Lower leg skin (tissue), 4 donors: ENCODE measurements at places on chromosomes 2 and 18. TPM values are rescaled to one million over a fixed set of nuclear protein-coding genes. Genes with fewer than 3 reads are reported as not detected.
A peak's percentile ranks its signal among the peaks of the same experiment; 100 is the strongest.

DNA sequence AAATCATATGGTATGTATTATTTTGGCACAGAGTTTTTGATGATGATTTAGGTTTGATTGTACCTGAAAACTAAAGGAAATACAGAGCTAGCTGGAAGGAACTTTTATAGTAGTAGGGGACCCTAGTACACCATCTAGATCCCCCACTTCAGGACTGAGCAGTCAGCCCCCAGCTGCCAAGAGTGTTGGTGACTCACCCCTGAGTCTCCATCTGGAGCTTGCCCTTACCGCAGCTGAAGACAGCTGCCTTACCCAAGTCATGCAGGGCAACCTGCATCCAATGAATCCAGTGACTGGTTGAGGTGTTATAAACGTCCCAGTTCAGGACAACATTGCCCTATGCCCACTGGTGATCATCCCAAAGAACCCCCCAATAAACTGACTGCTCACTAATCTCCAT, 15.3 kb downstream of the PMS1 start:
- no peak for DNase-seq

- no peak for DNase-seq
Observed at GRCh38 chr18:35581898-35582641, 530 bp downstream of the GALNT1 start.

DNA sequence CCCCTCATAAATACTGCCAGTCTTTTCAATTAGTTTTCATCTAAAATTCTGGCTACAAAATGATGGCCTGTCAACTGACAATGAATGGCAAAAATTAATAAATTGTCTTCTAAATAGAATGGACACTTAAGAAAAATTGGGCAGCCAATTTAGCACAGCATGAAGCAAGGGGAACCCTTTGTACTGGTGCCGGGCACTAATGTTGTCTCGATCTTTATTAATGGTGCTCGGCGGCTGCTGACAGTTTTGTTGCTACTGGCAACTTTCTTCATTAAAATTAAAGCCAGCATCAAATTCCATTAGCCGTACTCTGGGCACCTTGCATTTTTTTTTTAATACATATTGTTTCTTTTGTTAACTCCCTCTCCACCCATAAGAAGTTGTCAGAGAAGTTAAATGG, 309.3 kb downstream of the GBX2 start:
- no peak for DNase-seq

DNA sequence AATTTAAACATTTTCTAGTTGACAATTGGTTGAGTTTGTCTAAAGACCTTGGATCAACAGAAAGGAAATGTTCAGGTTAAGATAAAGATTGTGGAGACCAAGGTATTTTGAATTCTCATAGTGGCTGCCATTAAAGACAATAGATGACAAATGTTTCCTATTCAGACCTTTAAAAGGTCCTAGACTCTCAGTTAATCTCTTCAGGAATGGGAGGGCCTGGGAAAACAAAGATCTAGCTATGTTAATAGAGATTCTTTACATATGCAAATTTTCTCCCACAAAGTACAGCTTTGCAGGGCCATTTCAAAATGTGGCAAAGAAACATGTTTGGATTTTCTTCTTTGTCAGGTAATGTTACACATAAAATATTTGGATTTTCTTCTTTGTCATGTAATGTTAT, 403.9 kb downstream of the SPAG16 start:
- DNase-seq = no peak

GRCh38 chr2:240881913-240882312, 13.3 kb downstream of the AGXT start:
- DNase-seq = no peak

The ACMSD gene
- not detected for total RNA-seq

DNA sequence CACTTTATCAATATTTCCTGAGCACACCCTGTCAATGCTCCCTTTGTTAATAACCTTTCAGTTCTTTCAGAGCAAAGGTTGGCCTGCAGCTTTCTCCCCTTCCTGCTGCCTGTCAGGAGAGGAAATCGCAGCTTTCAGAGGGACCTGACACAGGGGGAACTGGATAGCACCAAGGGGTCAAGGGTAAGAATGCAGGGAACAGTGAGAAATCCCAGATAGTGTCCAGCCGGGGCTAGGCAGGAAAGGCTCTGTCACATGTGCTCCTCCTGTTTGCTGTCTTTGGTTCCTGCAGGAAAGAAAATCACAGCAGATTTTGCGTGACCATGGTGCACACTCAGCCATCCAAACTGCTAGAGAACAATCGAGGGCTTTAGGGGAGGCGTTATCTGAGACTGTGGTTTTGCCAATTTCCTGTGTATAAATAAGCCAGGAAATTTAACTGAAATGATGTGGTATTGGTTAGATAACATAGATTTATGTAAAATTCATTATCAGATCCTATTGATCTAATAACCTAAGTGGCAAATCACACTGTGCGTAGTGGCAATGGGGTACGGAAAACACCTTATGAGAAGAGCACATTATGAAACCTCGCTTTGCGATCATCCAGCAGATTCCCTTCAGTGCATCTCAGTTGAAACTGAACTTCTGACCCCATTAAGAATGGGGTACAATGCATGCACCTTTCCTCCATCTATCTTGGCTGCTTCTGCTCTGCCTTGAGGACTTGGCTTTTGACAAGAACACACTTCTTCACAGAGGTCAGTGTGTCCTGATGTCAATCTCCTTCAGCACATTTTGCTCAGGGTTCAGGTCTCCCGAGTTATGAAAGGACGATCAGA, 178.0 kb downstream of the ICOS start:
- no peak for DNase-seq

DNA sequence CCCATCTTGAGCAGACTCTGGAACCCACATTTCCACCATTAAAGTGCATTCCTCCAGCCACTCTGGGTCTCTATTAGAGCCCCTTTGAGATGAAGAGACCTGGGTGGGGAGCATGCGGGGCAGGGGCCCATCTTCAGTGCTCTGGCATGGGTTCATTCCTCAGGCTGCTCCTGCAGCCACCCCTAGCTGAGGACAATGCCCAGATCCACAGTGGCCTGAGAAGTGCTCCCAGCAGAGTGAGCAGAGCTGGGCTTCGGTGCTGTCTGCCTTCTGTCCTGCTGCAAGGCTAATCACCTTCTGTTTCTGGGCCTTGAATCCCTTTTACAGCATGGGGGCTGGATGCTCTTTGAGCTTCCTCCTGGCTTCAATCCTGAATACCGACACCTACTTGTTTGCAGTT, 169.8 kb downstream of the TRIM43 start:
- no peak for DNase-seq

- DNase-seq = no peak
Observed at GRCh38 chr2:203685081-203685621, 21.3 kb upstream of the CD28 start.

The L3MBTL4 gene
- 11.3 TPM for total RNA-seq

DNA sequence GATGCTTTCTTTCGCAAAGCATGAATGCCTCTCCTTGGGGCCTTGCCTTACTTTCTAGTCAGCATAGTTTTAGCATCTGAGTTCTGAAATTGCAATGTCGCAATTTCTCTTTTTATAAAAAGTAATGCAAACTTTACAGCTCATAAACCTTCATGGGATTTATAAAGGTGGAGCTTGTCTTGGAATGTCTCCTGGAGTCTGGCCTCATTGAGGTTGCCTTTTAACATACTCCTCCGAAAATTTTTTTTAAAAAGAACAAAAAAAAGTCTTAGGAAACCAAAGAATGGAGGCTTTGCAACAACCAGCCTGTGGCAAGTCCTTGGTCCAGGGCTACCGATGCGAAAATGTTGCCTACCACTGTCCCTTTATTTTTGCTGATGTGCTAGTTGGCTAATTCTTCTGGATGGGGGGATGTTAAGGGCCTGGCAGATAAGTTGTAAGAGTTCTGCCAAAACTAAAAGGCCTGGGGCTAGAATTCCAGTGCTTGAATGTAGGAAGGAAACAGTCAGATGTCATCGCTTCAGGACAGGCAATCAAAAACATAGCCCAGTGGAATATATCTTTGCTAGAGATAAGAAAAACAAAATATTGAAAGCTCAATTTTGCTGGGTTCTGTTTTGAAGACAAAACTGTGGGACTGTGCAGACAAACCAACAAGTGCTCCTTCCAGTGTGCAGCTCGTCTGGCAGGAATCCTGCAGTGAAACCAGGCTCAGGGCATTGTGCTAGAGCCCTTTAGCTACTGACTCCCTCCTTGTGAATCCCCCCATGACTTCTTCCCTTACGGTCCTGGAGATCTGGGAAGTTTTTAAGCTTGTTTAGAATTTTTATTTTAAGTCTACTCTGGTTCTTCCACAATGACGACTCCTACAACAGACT, 213.0 kb downstream of the PIEZO2 start:
- DNase-seq = no peak

DNA sequence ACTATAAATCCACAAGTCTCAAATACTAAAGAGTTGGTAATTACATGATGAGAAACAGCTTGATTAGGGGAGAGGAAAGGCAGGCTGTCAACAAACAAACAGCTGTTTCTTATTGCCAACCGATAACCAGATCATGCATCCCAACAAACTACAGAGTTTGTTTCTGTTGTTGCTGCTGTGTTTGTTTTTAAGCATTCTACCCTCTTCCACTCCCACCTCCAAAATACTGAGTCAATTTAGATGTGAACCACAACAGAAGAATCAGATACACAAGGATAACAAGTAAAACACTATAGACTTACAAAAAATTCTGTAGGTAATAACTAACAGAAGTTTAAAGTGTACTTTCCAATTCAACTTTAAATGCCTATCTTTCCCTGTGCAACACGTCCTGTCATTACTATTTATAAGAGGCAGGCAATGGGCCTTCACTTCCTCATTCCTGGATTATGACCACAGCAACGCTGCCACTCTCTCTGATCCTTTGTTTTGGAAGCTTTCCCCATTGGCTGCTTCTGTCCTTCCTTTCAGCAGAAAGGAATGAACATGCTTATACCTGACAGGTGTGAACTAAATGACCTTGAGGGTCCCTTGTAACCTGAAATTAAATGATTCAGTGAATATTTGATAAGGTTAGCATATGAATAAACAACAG, 152.0 kb downstream of the SRBD1 start:
- DNase-seq = peak; percentile 26

The TDRD15 gene
- not detected for total RNA-seq

DNA sequence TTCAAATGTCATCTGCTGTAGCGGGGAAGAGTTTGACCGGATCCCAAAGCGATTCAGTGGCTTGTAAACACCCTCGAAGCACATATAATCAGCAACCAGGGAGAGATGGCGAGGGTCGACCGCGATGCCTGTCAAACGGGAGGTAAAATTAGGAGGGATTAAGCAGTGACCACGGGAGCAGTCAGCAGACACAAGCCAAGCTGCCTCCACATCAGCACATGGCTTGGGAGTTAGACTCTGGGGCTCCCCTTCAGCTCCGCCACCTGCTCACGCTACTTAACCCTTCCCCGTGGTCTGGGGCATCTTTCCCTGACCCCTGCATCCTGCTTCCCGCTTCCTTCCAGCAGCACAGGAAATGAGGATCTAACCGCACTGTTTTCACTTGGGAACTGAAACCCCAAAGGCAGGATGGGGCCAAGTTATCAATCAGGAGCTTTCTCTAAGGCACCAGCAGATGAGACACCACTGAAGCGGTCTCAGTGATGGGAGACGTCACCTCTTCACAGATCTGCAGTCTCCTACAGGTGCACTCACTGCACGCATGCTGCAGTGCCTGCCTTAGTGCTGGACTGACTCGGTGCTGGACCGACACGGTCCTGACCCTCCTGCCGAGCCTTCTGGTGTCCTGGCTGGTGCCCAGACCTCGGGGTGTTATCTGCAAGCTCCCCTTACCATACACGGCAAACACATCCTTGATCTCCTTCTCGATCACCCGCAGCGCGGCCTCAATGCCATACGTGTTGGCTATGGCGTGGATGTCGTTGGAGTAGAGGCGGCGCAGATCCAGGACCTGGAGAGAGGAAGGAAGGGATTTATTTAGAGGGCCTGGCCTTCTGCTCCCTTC, 77.5 kb downstream of the POLR1A start:
- no peak for DNase-seq

GRCh38 chr2:5818961-5819600, 126.9 kb downstream of the SOX11 start:
- DNase-seq = no peak

The GALNT5 gene
- total RNA-seq = 0.51 TPM

The AQP4 gene
- 0.59 TPM for total RNA-seq

The AOX1 gene
- 67.5 TPM for total RNA-seq

The ADNP2 gene
- total RNA-seq = 20.7 TPM

GRCh38 chr2:202510911-202511310, 123.9 kb upstream of the FAM117B start:
- DNase-seq = no peak

- DNase-seq = no peak
Observed at GRCh38 chr2:114542695-114543094, 100.3 kb downstream of the DPP10 start.

DNA sequence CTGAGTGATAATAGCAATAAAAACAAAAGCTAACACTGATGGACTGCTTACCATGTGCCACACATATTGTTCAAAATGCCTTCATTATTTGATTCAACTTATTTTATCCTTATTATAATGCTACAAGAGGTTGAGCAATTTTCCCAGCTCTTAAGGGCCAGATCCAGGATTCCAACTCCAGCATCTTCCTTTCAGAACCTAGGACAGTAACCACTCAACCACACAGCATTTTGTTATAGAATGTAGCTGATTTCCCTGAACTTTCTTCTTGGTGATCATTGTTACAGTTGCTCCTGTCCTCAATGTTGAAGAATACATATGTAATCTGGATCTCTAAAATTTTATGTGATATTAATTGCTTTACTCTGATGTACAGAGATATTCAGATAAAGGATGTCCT, 341.7 kb downstream of the PIK3C3 start:
- DNase-seq = no peak

DNA sequence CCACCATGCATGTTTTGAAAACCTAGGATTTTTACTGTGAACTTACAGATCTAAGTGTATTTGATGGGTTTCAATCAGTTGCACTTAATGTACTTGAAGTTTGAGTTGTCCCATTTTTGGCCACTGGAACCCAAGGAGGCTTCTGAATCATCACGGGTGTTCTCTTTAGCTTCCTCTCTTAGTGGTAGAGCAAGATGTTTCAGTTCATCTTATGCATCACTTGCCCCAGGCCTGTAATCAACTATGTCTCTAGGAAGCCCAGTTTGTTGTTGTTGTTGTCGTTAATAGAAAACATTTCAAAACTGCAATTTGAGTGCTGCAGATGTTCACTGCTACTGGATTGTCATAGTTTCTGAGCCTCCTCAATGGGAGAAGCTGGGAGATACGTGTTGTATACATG, 97.0 kb downstream of the FHOD3 start:
- DNase-seq = peak; percentile 23

DNA sequence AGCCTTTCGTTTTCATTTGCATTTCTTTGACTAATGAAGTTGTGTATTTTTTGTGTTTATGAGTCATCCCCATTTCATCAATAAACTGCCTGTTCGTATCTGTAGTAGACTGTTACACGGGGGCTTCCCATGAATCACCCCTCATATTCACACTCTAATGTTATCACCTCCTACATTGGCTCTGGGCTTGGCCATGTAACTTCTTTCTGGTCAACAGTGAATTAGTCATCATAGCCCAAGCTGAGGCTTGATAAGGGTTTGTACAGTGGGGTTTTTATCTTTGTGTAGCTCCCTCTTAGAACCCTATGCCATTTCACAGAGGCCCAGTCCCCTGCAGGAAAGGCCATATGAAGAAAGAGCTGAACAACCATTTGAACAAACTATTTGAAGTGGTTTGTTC, 151.0 kb downstream of the CCBE1 start:
- no peak for DNase-seq

The CDK15 gene
- total RNA-seq = 0.47 TPM

The ACTG2 gene
- total RNA-seq = 4.9 TPM

GRCh38 chr2:229408356-229408755, 137.3 kb upstream of the PID1 start:
- peak; percentile 87 for DNase-seq

The NRP2 gene
- total RNA-seq = 7.3 TPM

- no peak for DNase-seq
Observed at GRCh38 chr18:43525169-43525568, 247.9 kb upstream of the SYT4 start.

The SLC39A6 gene
- 74.9 TPM for total RNA-seq
